H4 (cell line): ENCODE measurements at places on chromosomes 4 and X. TPM values are rescaled to one million over a fixed set of nuclear protein-coding genes. Genes with fewer than 3 reads are reported as not detected.

Gene PNMA6F
- not detected in 2 replicates for total RNA-seq

Gene EPGN
- total RNA-seq, result 1.4 and 1.7 TPM in 2 replicates

Gene APOO
- 40.5 and 58.9 TPM in 2 replicates for total RNA-seq

Gene SPANXD
- total RNA-seq, result 65.9 and 74.7 TPM in 2 replicates

Gene IL2
- total RNA-seq, result not detected in 2 replicates

Gene FGFRL1
- 63.1 and 66.9 TPM in 2 replicates for total RNA-seq

Gene NPY1R
- 1.3 and 2.0 TPM in 2 replicates for total RNA-seq

Gene CSAG1
- 2.9 and 3.0 TPM in 2 replicates for total RNA-seq

Gene ANOS1
- total RNA-seq, result 4.1 and 6.6 TPM in 2 replicates

Gene COX7B
- total RNA-seq, result 763 and 1,021 TPM in 2 replicates

Gene CXCL8
- total RNA-seq, result 26.7 and 45.3 TPM in 2 replicates

Gene ATOH1
- total RNA-seq, result not detected in 2 replicates

Gene NLGN4X
- 3.8 and 5.6 TPM in 2 replicates for total RNA-seq

Gene DUSP9
- total RNA-seq, result 1.3 and 3.2 TPM in 2 replicates

Gene MTTP
- total RNA-seq, result 0.23 and 0.31 TPM in 2 replicates

Gene FREM3
- total RNA-seq, result not detected in 2 replicates

Gene CFAP299
- total RNA-seq, result 0.21 TPM in 1 of 2 replicates, not detected in the other

Gene RHOXF2
- total RNA-seq, result not detected in 2 replicates

Gene CENPC
- 8.3 and 11.6 TPM in 2 replicates for total RNA-seq

Gene CHM
- total RNA-seq, result 12.6 and 18.9 TPM in 2 replicates
